ENCODE measurements at places on chromosomes 2 and 18.

- DNase-seq: no peak
Measured at GRCh38 chr18:2236232-2236631, 335.1 kb downstream of the METTL4 start.

DNA sequence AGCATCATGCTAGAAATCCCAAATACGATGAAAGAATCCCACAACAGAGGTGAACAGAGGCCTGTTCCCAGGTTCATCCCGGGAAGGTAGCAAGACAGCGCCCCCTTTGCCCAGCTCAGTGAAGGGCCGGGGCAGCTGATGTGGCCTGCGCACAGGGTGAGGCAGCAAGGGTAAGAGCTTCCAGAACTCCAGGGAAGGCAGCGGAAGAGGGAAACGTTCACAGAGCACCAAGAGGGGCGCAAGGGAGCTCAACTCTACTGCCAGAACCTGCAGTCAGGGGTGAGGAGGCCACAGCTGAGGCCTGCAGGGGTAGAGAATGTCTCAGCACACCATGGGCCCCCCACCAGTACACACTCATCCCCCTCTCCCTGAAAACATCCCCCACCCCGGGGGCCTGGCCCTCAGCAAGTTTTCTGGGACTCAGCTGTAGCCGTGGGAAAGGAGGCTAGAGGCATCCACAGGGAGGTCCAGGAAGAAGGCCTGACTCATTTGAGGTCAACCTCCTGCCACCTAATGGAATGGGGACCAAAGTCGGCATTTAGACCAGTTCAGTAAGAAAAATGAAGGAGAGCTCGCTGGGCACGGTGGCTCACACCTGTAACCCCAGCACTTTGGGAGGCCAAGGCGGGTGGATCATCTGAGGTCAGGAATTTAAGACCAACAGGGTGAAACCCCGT is 95.6 kb upstream of the ASAP2 start:
- no peak for DNase-seq

DNA sequence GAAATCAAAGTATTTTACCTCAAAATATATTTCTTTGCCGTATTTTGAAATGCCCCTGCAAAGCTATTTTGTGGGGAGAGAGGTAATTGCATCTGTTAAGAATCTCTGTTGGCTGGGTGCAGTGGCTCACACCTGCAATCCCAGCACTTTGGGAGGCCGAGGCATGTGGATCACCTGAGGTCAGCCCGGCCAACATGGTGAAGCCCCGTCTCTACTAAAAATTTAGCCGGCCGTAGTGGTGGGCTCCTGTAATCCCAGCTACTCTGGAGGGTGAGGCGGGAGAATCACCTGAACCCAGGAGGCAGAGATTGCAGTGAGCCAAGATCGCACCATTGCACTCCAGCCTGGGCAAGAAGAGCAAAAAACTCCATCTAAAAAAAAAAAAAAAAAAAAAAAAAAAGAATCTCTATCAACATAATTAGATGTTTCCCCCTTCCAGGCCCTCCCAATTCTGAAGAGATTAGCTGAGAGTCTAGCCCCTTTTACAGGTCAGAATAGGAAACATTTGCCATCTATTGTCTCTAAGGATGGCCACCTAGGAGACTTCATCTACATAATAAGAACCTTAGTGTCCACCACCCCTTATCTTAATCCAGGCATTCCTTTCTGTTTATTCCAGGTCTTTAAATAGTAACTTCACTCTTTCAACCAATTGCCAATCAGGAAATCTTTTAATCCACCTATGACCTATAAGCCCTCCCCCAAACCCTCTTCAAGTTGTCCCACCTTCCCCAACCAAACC is 3.5 kb upstream of the TRAPPC8 start:
- DNase-seq: no peak

DNA sequence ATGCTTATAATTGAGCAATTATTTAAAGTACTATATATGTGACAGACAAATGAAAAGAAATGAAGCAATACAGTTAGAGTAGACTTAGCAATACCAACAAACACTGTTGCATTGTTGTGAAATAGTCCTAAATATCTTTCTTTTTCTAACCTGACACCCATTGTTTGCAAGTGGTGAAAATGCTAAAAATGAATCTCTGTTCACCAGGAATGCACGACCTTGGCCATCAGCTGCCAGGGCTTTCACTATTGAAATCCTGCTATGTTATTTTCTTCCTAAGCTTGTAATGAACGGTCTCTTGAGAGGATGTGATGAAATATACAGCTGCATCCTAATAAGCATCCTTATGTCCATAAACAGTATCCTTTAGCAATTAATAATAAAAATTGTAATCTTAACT is 136.2 kb upstream of the MGAT5 start:
- no peak for DNase-seq

- no peak for DNase-seq
Measured at GRCh38 chr2:72669121-72669520, 156.7 kb downstream of the EXOC6B start.

DNA sequence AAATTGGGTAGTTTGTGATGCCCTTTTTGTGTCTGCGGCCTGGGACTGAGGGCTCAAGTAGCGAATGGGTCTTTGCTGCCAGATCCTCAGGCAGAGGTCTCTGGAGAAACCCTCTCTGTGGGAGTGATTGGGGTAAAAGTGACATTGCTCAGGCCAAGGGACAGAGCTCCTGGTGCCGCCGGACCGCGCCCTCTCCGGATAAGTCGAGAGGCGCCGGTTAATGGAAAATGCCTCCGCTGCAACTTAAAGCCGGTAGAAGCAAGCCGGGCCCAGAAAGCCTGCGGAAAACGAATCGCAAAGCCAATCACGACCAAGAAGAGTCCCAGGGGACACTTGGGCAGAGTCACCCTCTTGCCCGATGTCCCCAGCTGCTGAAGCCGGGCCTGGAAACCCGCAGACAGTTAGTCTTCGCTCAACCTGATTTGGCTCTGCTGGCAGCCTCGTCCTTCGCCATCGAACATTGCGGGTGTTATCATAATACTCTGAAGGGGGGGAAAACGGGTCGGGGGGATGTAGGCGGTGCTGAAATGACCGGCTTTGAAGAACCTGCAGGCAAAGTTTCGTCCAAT is 352 bp upstream of the HOXD12 start:
- DNase-seq: no peak

DNA sequence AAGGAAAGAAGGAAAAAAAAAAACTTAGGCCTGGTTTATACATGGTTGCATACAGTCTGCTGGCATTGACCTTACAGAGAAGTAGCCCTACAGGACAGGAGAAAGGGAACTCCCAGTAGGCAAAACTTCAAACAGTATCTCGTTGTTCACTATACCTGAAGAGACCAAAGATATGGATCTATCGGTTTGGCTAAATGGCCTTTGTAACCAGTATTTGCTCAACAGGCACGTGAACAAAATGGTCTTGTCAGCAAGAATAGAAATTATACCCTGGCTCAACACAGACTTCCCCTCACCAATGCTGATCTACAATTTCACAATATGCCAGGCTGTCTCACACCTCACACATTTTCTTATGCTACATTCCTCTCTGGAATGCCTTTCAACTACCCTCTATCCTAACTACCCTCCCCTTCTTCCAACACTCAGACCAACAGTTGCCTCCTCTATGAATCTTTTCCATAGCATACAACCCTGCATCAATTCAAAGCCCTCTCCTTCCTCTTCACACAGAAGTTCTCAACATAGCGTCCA is 13.7 kb downstream of the HYCC2 start:
- DNase-seq: no peak

DNA sequence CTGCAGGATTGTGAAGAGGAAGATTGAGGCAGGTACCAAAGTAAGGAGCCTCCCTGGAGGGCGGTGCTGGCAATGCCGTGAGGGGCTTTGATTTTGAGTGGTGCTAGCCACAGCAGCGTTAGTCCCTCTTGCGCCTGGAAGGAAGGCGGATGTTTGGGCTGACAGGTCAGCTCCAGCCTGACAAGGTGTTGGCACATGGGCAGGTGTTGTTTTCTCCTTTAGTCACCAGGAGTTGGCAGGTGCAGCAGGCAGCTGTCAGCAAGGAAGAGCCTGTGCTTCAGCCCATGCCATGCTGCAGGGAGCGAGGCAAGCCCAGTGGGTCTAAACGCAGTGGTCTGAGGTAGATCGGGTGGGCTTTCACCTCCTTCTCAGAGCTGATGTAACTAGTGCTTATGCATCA is 8.5 kb downstream of the SEC11C start:
- DNase-seq: no peak

DNA sequence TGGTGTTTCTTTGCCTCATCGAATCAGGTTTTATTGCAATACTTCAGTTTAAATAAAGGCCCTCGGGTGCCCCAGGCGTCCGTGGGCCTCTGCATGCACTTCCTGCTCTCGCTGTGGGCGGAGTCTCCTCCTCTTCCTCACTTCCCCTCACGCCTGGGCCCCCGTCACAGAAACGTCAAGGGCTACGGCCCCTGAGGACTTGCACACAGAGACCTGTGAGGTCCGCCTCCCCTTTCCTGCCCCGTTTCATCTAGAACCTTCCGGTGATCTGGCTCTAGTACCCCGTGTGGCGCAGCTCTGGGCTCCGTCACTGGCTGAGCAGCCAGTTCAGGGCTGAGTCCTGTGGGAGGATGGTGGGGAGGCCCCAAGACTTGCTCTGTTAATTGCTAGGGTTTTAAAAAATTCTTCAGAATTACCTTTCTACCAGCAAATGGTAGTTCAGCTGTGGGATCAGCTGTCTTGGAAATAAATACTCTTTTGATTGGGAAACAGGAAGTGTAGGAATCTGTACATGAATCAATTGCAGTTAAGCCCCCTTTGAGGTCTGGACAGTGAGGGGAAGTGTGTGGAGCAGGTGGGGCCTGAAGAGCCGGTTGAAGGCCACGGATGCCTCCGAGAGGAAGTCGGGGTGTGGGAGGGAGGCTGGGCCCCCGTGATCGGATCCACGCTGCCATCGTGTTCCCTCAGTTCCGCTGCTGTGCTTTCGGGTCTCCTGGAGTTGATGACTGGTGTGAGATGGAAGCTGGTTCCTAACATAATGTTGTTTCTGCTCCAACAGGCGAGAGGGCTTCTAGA is 10.2 kb downstream of the NFATC1 start:
- DNase-seq: no peak
